Retina (tissue), 1 donor: ENCODE measurements at places on chromosomes 3 and 15.

- DNase-seq = no peak
These were observed 176.6 kb downstream of the PYDC2 start for GRCh38 chr3:191637611-191638010.

- no peak for DNase-seq
These were observed 1187.1 kb downstream of the ROBO1 start for GRCh38 chr3:78580681-78581080.

DNA sequence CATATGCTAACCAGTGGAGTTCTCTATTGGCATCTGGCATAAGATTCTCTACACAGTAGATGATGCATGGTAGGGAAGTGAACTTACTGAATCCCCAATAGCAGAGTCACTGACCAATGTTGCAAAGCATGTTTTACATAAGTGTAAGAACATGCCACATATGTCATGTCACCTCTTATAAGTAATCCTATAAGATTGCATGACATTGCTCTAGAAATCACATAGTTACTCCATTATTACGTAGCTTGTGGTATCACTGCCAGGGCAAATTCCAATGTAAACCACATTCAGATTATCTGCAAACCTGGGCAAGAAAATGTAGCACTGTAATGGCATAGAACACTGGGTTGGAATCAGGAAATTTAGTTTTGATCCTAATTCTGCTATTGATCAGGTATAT lies 198.2 kb upstream of the UMPS start:
- DNase-seq = no peak

GRCh38 chr3:18264361-18264760 lies 160.8 kb downstream of the SATB1 start:
- no peak for DNase-seq

- no peak for DNase-seq
These were observed 2.1 kb downstream of the ZFAND6 start for GRCh38 chr15:80061582-80061981.

DNA sequence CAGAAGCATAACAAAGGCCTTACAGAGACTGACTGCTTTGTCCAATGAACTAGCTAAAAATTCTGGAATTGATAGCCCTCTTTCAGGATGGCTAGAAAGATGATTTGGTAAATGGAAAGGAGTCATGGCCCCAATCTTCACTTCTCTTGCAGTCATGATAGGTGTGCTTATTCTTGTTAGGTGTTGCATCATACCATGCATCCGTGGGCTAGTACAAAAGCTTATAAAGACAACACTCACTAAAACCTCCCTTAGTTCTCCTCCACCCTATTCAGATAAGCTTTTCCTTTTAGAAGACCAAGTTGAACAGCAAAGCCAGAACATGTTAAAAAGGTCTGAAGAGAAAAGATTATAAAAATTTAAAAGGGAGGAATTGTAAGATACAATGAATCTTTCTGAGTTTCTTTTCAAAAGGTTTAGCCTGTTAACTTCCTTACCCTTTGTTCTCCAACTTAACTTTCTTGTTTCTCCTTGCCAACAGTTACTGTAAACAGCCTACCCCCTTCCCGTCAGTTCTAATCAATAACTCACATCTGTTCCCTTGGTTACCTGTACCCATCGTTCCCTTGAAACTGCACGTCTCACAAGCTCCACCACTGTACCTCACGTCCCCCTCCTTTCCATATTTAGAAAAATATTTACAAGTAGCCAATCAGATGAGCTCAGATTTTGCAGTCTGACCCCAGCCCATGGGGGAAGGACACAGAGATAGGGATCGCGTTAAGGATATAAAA lies 105.8 kb downstream of the ZBBX start:
- no peak for DNase-seq
